LHCN-M2 (cell line): ENCODE measurements at places on chromosomes 4 and X. TPM values are rescaled to one million over a fixed set of nuclear protein-coding genes. Genes with fewer than 3 reads are reported as not detected.

NAP1L2 gene
- total RNA-seq: 0.06 TPM in 1 of 2 replicates, not detected in the other

DNA sequence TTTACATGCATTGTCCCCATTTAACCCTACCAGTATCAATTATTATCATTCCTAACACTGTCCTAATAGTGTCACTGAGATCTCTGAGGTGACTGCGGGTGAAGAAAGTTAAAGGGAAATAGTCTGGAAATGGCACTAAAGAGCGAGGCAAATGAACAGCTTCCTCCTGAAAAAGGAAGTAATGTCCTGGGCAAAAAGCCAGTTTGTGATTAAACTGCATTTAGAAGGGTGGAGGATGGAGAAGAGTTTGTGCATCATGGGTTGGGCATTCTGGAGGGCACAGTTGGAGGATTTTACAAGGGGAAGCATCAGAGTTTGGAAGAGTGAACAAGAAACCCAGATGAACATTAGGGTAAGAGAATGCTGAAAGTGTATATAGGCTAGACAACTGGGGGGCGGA is 60.5 kb upstream of the SLC25A4 start:
- peak; percentile 1 for DNase-seq

DNA sequence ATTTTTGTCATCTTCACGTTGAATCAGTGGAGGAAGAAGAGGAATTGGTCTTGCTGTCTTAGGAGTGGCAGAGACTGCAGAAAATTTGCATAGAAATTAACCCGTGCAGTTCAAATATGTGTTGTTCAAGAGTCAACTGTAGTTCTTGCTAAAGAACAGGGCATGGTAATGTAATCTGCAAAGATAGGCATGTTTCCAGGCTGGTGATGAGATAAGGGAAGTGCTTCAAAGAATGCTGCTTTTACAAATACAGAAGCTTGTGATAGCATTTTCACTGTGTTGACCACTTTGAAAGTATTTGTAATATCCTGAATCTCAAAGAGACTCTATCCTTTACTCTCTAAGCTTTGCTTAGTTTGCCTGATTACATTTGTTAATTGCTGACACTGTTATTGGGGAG is 60.1 kb downstream of the PRRG1 start:
- DNase-seq: no peak

CENPVL2 gene
- total RNA-seq: 0.11 TPM in 1 of 2 replicates, not detected in the other

CXCL10 gene
- total RNA-seq: not detected in 2 replicates

- no peak for DNase-seq
Measured at GRCh38 chrX:148785256-148785655, 284.8 kb downstream of the AFF2 start.

DNA sequence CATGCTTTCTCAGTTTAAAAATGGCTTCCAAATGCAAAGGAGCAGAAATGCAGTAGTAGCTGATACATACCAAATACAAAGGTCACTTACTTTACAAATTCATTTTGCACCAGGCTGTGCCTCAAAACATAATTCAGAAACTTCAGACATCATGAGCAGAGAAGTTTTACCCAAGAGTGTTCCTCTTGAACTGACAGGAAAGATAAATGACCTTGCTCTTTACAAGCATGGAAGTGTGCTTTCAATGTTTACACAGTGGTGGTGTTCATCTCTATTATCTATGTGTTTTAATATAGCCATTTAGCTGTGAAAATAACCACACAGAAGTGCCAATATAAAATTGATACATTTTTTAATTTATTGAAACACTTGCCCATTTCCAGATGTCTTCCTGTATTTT is 383.4 kb downstream of the ANKRD50 start:
- DNase-seq: no peak

GRCh38 chr4:140195806-140196205 is 41.8 kb upstream of the MAML3 start:
- DNase-seq: no peak

DNA sequence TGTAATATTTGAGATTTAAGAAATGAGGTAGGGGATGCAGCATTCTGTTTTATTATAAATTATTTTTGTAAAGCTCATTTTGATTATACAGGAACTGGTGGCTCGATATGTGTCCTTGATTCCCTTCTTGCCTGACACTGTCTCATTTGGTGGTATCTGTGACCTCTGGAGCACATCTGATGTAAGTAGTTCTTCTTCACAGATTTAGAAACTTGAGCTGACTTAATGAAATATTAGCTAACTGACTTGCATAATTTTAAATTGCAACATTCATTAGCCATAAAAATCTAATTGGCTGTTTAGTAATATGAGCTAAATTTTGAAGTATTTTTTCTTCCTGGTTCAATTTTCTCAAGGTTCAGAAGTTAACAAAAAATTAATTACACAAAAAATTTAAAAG is 69.1 kb downstream of the FBXL5 start:
- DNase-seq: no peak

GRCh38 chr4:42280327-42281095 is 116.8 kb upstream of the SHISA3 start:
- DNase-seq: peak; percentile 17

DNA sequence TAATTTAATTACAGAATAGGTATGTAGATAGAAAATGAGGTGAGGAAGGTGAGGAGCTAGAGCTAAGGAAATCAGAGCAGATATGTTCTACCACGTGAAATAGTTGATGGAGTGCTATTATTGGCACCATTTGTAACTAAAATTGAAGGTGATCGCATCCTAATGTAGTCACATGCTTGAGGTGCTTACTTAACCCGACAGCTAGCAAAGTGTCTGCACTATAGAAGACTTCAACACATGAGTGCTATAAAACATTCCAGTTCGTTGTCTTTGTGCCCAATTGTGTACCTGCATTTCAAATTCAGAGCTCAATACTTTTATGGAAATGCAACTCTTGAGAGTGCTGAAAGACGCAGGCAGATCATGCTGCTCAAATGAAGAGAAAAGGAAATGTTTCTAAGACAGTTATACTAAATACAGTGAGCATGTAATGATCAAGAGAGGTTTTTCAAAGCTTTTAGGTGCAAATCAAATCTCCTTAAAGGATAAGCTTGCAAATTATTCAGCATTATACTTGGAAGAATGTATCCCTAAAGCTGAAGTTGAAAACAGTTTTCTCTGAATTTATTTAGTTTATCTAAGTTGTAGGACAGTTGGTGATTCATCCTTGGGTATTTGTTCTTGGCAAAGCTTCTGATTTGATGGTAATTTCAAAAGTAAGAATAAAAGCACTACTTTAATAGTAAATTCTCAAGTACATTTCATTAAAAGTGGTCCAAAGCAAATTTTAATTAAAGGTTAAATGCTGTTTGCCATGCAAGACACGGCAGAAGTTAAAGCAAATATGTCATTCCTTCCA is 223.9 kb upstream of the EPHA5 start:
- peak; percentile 34 for DNase-seq

DNA sequence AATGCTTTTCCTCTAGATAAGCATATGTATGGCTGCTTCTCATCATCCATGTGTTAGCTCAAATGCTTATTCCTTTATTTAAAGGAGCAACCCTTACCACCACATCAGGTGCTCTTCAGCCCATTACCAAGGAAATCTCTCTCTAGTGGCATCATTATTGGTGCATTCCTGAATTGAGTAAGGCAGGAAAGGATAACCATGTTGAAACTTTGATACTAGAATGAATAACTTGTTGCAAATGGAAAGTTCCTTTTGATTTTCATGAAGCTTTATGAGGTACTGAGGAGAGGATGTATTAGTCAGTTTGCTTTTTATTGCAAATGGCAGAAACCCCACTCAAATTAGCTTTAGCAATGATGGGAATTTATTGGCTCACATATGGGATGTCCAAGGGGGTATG is 212.3 kb upstream of the FGF13 start:
- DNase-seq: no peak

DNA sequence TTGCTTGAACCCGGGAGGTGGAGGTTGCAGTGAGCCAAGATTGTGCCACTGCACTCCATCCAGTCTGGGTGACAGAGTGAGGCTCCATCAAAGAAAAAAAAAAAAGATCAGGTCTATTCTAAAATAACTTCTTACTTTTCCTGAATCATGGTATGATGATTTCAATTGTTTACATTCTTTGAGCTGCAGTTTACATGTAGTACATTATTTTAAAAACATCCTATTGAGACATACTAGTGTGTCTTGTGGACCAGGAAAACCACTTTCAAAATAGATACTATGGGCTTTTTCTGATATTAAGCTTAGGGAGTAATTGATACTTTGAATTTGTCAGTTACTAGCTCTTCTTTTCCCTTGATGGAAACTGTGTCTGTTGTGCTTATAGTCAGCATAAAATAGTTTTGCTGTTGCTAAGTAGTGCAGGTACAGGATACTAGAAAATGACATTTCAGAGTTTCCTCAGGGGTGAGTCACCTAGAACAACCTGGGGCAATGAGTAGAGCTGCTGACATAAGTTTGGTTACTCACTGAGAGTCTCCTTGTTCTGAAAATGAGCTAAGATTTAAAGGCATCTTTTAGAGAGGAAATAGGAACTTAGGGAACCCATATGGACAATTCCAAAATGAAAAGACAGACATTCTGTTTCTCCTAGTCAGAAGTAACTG is 53.2 kb upstream of the C4orf54 start:
- DNase-seq: no peak

- peak; percentile 78 for DNase-seq
Measured at GRCh38 chrX:11334165-11334564, 41.0 kb downstream of the AMELX start.

DNA sequence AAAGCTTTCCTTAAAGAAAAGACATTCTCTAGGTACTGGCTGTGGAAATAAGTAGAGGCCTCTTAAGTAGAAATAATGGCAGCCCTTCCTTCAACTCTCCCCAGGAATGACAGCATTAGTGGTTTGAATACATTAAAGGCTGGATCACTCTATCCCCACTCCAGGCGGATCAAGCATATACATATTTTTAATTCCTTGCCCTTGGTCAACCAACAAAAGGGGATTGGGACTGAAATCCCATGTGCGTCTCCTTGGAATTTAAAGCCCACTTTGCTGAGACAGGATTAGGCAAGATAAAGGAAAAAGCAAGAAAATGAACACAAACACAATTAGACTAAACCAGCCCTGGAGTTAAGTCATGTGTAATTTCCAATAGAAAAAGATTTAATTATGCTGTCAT is 391.3 kb downstream of the PPP1R2C start:
- DNase-seq: no peak

LAP3 gene
- 78.1 and 90.6 TPM in 2 replicates for total RNA-seq

GRCh38 chrX:106069048-106069447 is 30.5 kb upstream of the SERPINA7 start:
- no peak for DNase-seq

S100P gene
- total RNA-seq: not detected in 2 replicates

- no peak for DNase-seq
Measured at GRCh38 chr4:57369446-57369845, 259.3 kb upstream of the IGFBP7 start.

- DNase-seq: no peak
Measured at GRCh38 chrX:9429767-9430166, 35.1 kb upstream of the TBL1X start.

DNA sequence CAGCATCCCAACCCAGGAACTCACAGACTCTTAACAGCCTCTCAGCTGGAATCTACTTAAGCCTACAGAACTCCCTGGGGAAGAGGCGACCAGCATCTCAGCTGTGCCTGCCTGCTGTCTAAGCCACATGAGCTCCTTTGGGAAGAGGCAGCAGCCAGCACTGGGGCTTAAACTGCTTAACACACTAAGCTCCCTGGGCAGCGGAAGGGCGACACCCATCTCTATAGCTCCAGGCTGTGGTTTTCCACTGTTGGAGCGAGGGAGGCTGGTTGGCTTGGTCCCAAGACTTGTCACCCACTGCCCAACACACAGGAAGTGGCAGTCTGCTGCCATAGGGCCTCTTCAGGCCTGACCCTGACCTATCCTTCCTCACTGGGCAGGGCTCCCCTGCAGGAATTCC is 1544.1 kb upstream of the ADGRL3 start:
- peak; percentile 20 for DNase-seq

IL1RAPL2 gene
- total RNA-seq: 0.58 and 0.63 TPM in 2 replicates

BEX2 gene
- total RNA-seq: 0.57 and 0.58 TPM in 2 replicates

DNA sequence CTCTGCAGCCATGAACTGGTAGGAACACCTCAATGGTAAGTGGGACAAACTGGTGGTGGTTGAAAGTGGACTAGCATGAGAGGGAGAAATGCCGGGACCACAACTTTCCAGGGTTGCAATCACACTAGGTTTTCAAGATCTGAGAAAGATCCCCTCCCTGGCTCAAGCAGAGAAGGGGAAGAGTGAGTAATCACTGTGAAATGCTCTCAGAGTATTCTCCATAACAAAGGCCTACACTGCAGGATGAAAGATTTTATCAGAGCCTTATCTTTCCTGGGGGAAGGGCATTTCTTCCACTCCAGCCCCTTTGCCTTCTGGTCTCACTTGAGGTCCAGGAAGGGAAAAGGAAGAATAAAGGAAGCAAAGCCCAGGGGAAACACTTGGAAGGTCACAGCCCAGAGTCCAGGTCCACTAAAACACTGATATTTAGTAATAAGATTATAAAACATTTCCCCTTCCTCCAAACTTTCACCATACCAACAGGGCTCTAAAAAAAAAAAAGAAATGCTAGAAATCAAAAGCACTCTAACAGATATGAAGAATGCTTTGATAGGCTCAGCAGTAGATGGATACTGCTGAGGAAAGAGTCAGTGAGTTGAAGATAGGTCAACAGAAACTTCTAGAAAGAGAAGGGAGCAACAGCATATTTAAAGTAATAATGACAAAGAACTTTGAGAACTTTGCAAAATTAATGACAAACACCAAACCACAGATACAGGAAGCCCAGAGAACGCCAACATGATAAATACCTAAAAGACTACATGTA is 95.9 kb downstream of the WDFY3 start:
- DNase-seq: peak; percentile 64

- peak; percentile 47 for DNase-seq
Measured at GRCh38 chrX:29478336-29479069, 736.9 kb upstream of the MAGEB2 start.

ENOX2 gene
- 14.5 and 15.1 TPM in 2 replicates for total RNA-seq

DNA sequence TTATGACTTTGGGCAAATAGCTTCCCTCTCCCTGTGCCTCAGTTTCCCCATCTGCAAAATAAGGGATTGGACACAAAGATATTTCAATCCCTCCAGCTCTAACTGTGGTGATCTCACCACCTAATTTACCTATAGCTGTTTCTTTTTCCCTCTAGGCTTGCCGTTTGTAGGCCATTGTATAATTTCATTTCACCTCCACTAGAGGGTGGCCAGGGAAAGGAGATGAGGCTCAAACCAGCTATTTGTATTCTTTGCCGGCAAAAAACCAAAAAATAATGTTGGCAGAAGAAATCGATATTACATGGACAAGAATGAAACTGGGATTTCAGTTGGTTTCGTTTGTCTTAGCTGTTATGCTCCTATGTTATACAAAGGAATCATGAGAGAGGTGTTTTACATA is 36.1 kb upstream of the DOCK11 start:
- peak; percentile 19 for DNase-seq

DNA sequence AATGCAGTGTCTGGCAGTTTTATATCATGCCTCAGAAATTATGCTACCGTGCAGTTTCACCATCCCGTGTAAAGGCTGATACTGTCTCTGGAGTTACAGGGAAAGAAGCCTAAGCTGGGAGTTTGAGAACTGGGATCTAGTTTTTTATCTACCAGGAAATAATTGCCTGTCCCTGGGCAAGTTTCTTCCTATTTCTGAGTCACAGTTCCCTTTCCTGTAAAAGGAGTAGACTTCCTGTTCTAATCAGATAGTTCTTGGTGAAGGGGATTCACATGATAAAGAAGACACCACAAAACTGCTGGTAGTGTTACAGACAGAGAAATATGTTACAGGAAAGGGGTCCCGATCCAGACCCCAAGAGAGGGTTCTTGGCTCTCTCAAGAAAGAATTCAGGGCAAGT is 17.1 kb downstream of the HERC3 start:
- DNase-seq: peak; percentile 25

SYTL4 gene
- 2.7 and 3.2 TPM in 2 replicates for total RNA-seq

RTL9 gene
- 0.11 and 0.13 TPM in 2 replicates for total RNA-seq
